ENCODE measurements at places on chromosomes 7 and 10. TPM values are rescaled to one million over a fixed set of nuclear protein-coding genes. Genes with fewer than 3 reads are reported as not detected.

DNA sequence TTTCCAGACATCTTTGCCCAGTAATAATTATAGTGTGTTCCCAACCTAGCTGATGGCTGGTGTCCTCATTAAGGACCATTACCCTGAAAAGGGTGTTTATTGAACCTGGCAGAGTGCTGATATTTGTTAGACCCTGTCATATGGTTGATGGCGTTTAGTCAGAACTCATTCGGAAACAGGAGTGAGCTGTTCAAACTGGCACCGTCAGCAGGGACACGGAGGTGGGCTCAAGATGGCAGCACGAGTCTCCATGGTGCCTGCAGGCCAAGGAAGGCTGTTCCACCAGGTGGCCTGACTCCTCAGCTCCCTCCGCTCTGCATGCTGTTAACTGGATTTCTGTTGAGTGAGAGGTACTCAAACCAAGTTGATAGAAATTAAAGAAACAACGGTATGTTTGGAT is 589.1 kb upstream of the MGMT start:
- H3K27me3 ChIP-seq, result no peaks in the 10 kb centered on the region
- H3K4me3 ChIP-seq, result no peak overlapping the region
- H3K4me1 ChIP-seq, result no peaks in the 10 kb centered on the region
- H3K36me3 ChIP-seq, result no peaks in the 10 kb centered on the region
- no peak overlapping the region for H3K27ac ChIP-seq

TMEM26 gene
- not detected for total RNA-seq

CALHM3 gene
- total RNA-seq, result not detected

GRCh38 chr10:123855008-123855684 is 36.5 kb downstream of the CPXM2 start:
- no peak overlapping the region for H3K27ac ChIP-seq
- peaks cover 8% of the 10 kb centered on the region for H3K27me3 ChIP-seq
- no peaks in the 10 kb centered on the region for H3K4me1 ChIP-seq

TMEM229A gene
- not detected for total RNA-seq

DNA sequence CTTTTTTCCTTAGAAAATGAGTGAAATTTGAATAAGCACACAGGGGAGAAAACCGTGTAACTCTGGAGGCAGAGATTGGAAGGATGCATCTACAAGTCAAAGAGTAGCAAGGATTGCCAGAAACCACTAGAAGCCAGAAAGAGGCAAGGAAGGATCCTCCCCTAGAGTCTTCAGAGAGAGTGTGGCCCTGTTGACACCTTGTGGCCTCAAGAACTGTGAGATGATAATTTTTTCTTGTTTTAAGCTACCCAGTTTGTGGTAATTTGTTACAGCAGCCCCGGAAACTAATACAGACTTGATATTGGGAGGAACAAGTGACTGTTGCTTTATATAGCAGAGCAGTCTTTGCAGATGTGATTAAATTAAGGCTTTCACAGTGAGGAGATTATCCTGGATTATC is 3.6 kb upstream of the GIMAP7 start:
- no peak overlapping the region for H3K4me3 ChIP-seq
- peaks cover 7% of the 10 kb centered on the region for H3K27me3 ChIP-seq

DNA sequence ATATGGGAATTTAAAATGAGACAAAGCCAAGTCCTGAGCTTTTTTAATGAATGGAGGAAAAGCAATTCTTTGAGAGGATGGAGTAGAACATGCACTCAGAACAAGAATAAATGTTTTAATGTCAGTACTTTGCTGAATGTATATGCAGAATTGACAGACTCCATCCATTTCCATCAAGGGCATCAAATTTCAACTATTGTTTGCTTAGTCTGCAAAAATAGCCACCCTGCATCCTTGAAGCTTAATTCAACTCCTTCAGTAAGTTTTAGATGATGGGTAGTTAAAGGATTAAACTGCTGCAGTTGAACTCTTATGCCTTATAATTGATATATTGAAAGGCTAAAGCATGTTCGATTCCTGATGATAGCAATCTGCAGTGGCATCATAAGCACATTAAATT is 99.7 kb upstream of the IFRD1 start:
- no peak overlapping the region for H3K27ac ChIP-seq
- H3K27me3 ChIP-seq, result no peaks in the 10 kb centered on the region

CLCN1 gene
- not detected for total RNA-seq

CPED1 gene
- total RNA-seq, result 4.4 TPM

DNA sequence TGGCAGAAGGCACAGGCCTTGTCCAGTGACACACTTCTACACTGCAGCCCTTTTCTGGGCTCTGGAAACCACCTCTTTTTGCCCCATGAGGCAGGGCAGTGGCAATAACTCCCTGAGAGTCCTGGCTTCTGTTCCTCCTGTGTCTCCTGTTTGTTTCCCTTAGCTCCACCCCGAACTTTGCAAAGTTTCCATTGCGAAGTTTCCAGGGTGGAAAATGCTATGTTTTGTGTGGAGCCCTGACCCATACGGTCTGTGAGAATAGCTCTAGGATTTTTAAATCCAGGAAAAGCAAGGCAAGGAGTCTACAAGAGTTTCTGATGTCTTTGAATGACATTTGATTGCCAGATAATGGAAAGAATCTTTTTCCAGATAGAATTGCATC is 92.2 kb upstream of the AKR1E2 start:
- no peaks in the 10 kb centered on the region for H3K4me1 ChIP-seq
- H3K27me3 ChIP-seq, result no peaks in the 10 kb centered on the region
- no peak for DNase-seq
- H3K36me3 ChIP-seq, result no peaks in the 10 kb centered on the region
- H3K27ac ChIP-seq, result no peak overlapping the region

DNA sequence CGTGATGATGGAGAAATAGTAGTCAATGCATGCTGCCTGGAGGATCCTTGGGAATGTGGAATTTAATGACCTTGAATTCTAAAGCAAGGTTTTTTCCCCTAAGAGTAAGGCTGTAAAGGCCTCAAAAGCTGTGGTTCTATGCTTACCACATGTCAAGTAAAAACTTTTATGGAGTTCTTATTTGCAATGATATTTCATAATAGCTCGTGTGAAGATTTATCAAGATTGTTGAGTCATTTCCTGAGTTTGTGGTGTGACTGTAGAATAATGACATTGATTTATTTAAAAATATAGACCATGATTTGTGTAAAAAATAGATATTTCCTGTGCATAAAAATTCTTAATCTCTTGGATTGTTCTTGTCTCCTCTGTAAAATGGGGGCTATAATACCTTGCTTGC is 67.5 kb upstream of the SORCS1 start:
- H3K27ac ChIP-seq, result no peak overlapping the region
- H3K36me3 ChIP-seq, result no peaks in the 10 kb centered on the region
- no peaks in the 10 kb centered on the region for H3K4me1 ChIP-seq
- H3K4me3 ChIP-seq, result no peak overlapping the region
- DNase-seq, result no peak
- no peaks in the 10 kb centered on the region for H3K27me3 ChIP-seq

DPP6 gene
- not detected for total RNA-seq

DNA sequence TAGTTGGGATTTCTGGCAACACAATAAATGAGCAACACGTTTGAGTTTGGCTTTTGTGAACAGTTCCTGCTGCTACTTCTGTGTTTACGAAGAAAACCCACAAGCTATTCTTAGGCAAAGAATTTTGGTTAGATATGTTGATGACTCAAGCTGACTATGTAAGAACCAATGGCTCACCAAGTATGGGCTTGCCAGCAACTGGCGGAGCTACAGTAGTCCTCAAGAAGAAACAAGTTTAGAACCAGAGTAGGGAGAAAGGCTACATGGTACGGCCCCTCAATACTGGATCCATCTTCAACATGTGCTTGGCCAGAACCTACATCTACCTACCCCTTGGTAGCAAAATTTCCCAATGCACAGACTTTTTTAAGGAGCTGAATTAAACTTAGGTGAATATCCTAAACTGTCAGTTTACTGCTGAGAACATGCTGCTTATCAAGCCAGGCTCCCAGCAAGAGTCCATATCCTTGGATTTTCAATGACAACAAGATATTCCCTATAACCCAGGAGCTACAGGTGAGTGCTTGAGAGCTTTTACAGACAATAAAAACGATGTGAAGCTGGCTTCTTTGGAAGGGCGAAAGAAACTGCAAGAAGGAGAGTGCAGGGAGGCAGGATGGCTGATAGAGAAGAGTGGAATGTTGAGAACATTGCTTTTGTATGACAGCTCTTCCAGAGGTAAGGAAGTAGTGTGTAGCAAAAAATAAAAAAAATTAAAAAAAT is 74.3 kb upstream of the ASAH2 start:
- H3K27ac ChIP-seq, result no peak overlapping the region
- no peaks in the 10 kb centered on the region for H3K36me3 ChIP-seq
- H3K27me3 ChIP-seq, result no peaks in the 10 kb centered on the region

DNA sequence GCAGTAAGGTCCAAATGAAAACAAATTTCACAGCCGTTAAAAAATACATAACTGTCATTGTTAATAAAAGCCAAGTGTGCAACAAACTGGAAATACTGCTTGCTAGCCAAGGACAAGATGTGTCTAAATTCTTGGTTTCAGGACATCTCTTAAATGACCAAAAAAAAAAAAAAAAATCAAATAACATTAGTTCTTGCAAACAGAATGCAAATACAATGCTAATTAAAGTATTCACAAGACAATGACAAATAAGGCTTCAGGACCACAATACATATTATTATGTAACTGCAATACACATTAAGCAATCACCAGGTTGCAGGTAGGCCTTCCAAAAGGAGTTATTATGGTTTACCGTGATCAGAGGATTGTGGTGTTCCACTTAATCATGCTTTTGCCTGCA is 3.6 kb downstream of the ARHGAP21 start:
- peaks cover 21% of the 10 kb centered on the region for H3K4me1 ChIP-seq
- no peaks in the 10 kb centered on the region for H3K36me3 ChIP-seq
- no peak overlapping the region for H3K27ac ChIP-seq
- H3K4me3 ChIP-seq, result no peak overlapping the region

GRCh38 chr7:5626498-5626897 is 155.0 kb downstream of the RNF216 start:
- H3K27ac ChIP-seq, result no peak overlapping the region
- peaks cover 53% of the 10 kb centered on the region for H3K4me1 ChIP-seq
- DNase-seq, result no peak
- no peak overlapping the region for H3K4me3 ChIP-seq
- H3K36me3 ChIP-seq, result peaks cover 11% of the 10 kb centered on the region

GRCh38 chr10:62643606-62644587 is 160.6 kb upstream of the ADO start:
- H3K27me3 ChIP-seq, result no peaks in the 10 kb centered on the region
- no peak overlapping the region for H3K27ac ChIP-seq
- no peak for DNase-seq
- H3K4me3 ChIP-seq, result no peak overlapping the region
- no peaks in the 10 kb centered on the region for H3K4me1 ChIP-seq

GRCh38 chr7:94045581-94045980 is 41.4 kb upstream of the BET1 start:
- DNase-seq, result no peak
- H3K27ac ChIP-seq, result no peak overlapping the region
- no peaks in the 10 kb centered on the region for H3K4me1 ChIP-seq
- no peak overlapping the region for H3K4me3 ChIP-seq
- H3K36me3 ChIP-seq, result no peaks in the 10 kb centered on the region

BEND7 gene
- total RNA-seq, result 5.5 TPM

CLRN3 gene
- total RNA-seq, result not detected

DNA sequence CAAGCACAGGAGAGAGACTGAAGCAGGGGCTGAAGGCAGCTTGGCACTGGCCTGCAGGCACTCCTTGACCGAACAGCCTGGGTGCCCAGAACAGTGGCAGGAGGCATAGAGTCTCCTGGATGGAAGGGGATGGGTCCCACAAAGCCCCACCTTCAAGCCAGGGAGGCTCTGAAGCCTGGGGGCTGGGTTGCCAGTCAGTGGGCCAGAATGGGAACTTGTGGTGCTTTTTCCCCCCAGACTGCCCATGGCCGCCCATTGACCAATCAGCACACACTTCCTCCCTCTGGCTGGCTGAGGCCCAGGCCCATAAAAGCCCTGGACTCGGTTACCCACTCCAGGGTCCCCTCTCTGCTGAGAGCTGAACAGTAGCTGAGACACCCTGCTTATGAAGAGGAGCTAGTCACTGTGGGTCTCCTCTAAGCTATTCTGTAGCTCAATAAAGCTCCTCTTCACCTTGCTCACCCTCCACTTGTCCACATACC is 109.6 kb downstream of the ELAPOR2 start:
- H3K36me3 ChIP-seq, result no peaks in the 10 kb centered on the region
- no peaks in the 10 kb centered on the region for H3K27me3 ChIP-seq
- H3K4me3 ChIP-seq, result no peak overlapping the region
- peaks cover 10% of the 10 kb centered on the region for H3K4me1 ChIP-seq
- no peak for DNase-seq
- no peak overlapping the region for H3K27ac ChIP-seq

DNA sequence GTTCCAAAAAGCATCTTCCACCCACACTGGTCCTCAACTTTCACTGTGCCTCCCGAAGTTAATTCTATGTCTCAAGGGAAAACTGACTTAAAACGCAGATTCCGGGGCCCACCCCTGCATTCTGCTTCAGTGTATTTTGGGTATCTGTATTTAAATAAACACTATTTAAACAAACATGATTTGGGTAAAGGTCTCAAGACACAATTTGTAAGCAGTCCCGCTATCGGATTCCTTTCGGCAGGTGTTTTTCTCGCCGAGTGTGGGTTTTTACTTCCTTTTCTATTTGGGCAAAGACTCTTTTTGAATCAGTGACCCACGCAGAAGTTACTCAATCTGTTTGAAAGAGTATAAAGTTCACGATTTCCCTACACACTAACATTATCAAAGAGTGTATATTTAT is 1.2 kb downstream of the PDIA4 start:
- no peak for DNase-seq
- H3K4me3 ChIP-seq, result peak overlapping the region; percentile 85
- no peaks in the 10 kb centered on the region for H3K36me3 ChIP-seq
- no peak overlapping the region for H3K27ac ChIP-seq
- no peaks in the 10 kb centered on the region for H3K4me1 ChIP-seq

ZNF518A gene
- total RNA-seq, result 24.9 TPM

DNA sequence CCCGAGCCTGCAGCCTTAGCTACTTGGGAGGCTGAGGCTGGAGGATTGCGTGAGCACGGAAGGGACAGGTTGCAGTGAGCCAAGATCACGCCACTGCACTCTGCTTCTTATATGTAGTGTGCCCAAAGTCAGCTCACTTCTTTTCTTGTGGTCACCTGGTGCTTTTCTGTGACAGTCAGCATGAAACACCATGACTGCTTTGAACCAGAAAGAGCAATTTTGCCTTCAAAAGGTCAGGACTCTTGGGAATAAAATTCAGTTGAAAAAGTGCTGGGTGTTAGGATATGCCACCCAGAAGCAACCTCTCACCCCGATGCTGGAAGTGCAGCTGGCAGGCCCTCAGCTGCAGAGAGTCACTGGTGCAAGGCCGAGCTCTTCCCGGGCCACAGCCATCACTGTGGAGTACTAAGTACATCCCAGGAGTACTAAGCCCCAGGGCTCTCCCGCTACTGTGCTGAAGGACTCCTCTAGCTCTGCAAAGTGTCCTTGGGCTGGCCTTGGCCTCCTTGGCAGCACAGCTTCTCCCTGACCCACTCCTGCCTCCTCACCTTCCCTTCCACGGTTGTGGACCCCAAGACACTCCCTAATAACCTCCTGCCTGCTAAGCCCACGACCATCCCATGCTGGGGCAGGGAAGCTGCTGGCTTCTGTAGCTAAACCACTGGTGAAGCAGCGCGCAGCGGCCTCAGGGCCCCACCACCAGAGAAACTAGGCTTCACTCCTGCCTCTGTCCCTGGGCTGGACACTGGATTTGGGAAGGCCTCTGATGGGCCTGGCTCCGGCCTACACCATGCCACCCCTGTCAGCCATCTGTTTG is 17.6 kb upstream of the GDI2 start:
- no peak for DNase-seq
- no peaks in the 10 kb centered on the region for H3K27me3 ChIP-seq
- no peaks in the 10 kb centered on the region for H3K36me3 ChIP-seq
- H3K4me1 ChIP-seq, result peaks cover 4% of the 10 kb centered on the region

CFAP43 gene
- not detected for total RNA-seq

- DNase-seq, result peak; percentile 30
- peak overlapping the region; percentile 78 for H3K4me3 ChIP-seq
- 0 out of 2 replicates have a peak, but pooled peaks cover 2% of the 10 kb centered on the region for H3K4me1 ChIP-seq
These were observed 716 bp downstream of the OGA start for GRCh38 chr10:101817337-101818118.

All from SJCRH30 (cell line).